ENCODE measurements at places on chromosomes 3 and 15.

- no peak for DNase-seq
Measured at GRCh38 chr15:68151277-68151676, 53.9 kb downstream of the CALML4 start.

DNA sequence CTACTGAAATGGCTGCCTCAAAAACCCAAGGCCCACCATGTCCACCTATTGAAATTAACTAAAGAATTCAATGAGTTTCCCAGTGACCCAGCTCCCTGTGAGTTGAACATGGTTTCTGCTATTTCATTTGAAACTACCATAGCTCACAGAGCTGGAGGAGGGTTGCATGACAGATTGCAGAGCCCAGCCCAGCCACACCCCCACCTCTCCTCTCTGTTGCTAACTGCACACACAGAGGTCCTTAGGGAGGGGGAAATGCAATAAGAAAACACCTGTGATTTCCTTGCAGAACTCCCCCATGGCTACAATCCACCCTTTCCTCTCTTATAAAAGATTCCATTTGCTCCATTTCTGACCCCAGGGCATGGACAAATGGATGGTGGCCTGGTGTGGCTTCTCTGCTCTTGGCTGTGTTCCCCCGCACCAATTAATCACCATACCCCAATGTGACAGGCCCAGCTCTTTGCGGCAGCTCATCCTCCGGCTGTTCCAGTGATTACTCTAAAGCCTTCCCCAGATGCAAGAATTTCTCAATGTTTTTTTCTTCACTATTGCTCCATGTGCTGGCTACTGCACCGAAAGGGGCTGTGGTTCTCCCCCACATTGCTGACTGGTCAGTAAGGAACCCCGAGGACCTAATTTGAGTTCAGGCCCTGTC lies 208.4 kb upstream of the KBTBD8 start:
- DNase-seq, result no peak

- no peak for DNase-seq
Measured at GRCh38 chr3:134796281-134797056, 1.4 kb downstream of the EPHB1 start.

GRCh38 chr3:185559706-185560090 lies 7.3 kb upstream of the LIPH start:
- no peak for DNase-seq

DNA sequence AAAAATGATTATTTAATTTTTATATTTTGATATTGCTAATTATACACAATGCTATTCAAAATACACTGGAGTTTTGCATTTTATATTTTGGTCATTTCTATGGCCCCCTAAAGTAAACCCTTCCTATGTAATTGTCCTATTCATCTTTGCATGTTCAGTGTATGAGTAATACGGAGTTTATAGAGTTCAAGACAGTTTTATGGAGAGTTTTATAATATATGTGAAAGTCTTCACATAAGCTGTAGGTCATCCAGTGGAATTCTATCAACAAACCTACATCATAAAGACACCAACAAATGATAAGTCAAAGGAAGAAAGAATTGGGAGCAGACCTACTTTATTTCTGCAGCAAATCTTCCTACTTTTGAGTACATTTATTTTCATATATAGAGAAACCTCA lies 1200.4 kb upstream of the EPHA6 start:
- DNase-seq, result no peak

DNA sequence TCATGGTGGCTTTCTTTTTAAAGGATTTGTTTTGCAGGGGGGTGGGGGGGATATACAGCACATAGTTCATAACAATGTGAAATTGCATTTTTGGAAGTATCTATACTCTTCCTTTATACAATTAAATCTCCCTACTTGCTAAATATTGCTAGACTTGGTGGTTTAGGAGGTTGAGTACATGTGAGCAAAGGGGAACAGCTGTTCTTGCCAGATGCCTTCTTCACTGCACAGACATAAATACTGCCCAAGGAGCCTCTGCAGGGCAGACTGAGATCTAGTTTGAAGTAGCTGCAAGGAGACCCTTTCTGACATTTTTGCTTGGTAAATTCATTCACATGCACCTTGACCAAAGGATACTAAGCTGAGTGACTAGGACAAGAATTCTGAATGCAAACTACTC lies 228.6 kb upstream of the IL12A start:
- no peak for DNase-seq

- DNase-seq, result no peak
Measured at GRCh38 chr15:92624401-92624991, 31.1 kb downstream of the FAM174B start.

DNA sequence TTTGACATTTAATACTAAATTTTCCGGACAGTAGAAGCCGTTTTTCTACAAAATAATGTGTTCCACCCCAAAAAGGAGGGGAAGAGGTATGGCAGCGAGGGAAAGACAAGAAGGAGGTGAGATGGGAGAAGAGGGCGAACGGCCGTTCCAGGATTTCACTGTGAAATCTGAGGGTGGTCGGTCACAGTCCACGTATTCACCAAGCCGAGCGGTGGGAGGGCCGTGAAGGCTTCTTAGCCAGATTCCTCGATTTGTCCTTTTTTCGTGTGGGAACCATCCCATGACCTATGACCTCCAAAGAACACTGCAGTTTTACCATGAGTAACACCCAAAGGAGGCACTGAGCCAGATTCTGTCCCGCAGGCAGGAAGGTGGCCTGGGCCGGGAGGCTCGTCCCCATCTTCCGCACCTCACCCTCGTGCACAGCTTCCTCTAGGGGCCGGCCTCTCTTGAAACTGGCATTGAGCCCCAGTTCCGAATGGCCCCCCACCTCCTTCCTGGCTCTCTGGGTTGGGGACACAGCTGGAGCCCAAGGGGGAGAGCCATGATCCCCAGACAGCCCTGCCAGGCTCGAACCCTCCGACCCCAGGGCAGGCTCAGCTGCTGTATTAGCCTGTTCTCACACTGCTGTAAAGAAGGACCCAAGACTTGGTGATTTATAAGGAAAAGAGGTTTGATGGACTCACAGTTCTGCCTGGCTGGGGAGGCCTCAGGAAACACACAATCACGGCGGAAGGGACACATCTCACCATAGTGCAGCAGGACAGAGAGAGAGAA lies 23.7 kb downstream of the XXYLT1 start:
- DNase-seq, result no peak

- DNase-seq, result no peak
Measured at GRCh38 chr15:63369781-63370180, 11.9 kb downstream of the CA12 start.

GRCh38 chr3:58801541-58801940 lies 135.0 kb upstream of the FAM3D start:
- DNase-seq, result no peak

DNA sequence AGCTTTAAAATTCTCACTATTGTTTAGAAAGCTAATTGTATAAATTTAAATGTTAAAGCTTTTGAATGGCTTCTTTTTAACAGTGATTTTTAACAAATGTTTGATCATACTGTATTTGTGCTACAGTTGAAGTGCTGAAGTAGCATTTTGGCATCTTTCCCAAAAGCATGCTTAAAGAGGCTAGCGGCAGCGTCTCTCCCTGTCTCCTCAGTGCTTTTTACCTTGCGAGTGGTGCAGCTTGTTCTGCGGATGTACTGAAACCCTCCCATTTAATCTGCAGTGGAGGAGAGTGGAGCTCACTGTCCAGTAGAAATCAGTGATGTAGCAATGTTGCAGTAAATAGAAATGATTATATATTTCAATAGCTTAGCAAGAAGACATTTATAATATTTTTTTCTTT lies 43.7 kb downstream of the LRRC49 start:
- no peak for DNase-seq

GRCh38 chr15:66714543-66714981 lies 12.5 kb downstream of the SMAD6 start:
- no peak for DNase-seq

DNA sequence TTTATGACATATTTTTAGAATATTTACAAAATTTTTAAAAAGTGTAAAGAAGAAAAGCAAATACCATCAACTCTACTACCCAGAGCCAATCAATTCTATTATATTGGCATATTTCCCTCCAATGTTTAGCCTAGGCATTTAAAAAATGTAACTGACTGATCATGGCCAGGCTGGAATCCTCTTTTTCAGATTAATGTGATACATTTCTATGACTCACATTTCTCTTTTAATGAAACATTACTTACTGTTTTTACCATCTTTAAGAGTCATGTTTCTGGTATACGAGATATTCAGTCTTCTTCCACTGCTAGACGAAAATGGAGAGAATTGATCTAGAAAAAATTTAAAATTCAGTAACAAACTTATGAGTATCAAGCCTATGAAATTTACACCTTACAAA lies 53.4 kb upstream of the DCUN1D1 start:
- DNase-seq, result no peak

DNA sequence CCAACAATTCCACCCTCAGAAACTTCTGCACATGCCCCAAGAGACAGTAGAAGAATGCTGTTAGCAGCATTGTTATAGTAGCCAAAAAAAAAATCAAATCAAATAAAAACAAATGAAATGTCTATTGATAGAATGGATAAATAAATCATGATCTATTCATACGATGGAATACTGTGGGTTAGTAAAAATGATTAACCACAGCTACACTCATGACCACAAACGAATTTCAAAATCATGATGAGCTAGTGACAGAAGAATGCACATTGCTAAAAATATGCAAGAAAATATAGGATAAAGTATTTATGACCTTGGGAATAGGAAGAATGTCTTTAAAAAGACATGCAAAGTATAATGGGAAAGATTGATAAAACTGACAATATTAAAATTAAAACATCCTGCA lies 57.5 kb upstream of the ACAN start:
- no peak for DNase-seq

GRCh38 chr15:90513448-90513847 lies 16.3 kb upstream of the CRTC3 start:
- no peak for DNase-seq

DNA sequence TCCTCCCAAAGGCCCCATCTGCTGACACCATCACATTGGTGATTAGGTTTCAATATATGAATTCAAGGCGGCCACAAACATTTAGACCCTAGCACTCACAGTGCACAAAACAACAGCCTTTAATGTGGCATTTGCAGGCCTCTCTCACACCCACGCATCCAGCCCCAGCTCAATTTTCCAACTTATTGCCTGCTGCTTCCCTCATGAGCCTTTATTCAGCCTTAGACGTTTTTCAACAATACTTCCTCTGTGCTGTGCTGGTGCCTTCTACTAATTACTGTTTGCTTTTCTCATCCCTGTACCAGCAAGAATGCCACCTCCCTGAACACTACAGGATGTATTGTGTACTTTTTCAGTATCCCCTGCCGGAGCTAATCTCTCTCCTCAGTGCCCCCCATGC lies 334.6 kb downstream of the GABRB3 start:
- DNase-seq, result no peak

DNA sequence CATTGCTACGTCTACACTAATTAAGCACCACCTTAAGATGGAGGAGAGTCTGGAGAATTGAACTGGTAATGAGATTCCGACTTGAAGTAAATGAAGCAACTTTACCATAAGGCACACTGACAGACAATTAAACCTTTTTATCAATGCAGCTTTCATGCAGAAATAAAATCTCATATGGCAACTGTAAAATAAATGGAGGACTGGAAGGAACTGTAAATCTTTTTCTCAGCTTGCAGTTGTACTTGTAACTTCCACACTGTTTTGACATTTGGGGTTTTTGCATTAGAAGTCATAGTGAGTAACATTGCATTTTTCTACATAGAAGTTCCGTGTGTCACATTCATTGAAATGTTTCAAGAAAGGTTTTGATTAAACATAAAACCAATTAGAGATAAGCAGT lies 705.3 kb downstream of the NLGN1 start:
- DNase-seq, result no peak

- DNase-seq, result no peak
Measured at GRCh38 chr3:37599779-37600178, 261.9 kb upstream of the CTDSPL start.

DNA sequence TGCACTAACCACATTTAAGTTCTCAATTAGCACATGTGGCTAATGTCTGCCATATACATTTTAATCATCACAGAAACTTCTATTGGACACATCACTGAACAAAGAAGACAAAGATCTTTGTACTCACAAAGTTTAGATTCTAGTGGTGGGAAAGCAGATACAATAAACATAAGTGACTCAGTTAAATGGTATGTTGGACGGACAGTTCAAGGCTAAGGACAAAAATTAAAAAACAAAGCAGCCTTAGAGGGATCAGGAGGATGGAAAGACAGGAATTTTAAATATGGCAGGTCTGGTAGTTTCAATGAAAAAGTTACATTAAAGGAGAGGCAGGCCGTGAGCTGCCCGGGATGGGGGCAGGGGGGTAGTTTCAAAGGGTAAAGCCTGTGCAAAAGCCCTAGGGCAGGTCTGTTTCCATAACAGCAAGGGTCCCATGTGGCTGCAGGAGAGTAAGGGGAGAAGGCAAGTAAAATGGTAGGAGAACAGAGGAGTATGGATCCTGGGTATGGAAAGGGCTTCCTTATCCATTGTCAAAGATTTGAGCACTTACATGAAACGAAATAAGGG lies 220.7 kb downstream of the FHIT start:
- DNase-seq, result no peak

GRCh38 chr15:58148633-58149445 lies 10.7 kb downstream of the AQP9 start:
- DNase-seq, result no peak

GRCh38 chr3:42728668-42729364 lies 26.2 kb upstream of the HHATL start:
- DNase-seq, result no peak

DNA sequence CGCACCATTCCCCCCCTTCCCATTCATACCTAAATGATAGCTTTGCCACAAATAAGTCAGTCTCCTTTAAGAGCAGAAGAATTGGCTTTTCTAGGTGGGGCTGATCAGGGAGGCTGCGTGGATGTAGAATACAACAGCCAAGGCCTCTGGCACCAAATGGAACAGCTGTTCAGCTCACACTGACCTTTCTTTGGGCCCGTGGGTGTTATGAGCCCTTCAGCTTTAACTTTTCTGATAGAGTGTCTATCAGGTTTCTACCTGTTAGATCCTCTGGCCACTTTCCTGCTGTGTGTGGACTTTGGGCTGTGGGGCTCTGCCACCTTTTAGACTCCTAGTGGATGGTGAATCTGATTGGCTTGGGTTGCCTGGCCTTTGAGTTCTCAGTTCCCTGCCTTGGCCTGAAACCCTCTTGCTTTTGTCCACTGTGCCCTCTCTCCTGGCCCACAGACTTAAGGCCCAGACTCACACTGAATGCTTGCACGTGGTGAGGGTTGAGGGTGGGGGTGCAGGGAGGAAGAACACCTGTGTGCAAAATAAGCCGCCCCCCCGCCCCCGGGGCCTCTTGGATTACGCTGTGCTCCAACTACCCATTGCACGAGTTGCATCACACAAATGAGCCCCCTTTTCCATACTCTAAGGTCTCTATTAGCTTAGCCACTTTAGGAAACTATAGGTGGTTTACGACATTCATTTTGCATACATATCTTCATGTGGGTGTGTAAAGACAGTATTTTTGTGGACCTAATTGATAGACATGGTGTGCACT lies 1.3 kb upstream of the RFX7 start:
- DNase-seq, result peak; percentile 44

DNA sequence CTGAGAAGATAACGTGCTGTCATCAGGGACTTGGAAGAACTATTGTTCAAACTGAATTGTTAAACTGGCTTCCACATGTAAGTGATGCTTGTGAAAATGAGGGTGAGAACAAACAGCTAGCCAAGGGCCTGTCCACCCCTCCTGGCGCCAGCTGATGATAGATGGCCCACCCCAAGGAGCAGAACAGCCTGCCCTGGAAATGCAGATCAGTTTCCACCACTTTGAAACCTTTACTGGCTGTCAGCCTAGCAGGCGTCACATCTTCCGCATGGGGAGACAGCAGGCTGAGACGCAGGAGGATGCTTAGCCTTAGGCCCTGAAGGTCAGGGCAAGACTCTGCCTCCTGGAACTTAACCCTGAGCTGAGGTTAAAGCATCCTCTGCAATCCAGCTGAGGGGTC lies 6.4 kb upstream of the SLC51B start:
- DNase-seq, result no peak

- DNase-seq, result no peak
Measured at GRCh38 chr3:149077628-149078027, 8.7 kb downstream of the HLTF start.
